ENCODE measurements at places on chromosomes 1 and 21. TPM values are rescaled to one million over a fixed set of nuclear protein-coding genes. Genes with fewer than 3 reads are reported as not detected.

DNA sequence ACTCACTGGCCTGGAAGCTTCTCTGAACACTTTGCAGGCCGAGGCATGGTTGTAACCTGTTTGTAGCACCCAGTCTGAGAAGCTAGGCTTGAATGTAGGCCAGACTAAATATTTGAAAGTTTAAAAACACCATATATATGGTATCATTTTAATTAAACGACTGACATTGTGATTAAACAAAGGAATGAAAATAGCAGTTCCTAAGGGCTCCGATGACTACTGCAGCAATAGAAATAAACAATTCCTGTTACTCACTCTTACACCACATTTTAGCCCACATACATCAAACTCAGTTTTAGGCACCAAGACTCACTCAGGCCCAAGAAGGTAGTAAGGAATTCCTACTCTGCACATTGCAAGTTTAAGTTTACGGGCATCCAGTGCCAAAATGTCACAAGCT lies 281.2 kb downstream of the AKT3 start:
- H3K4me1 ChIP-seq = no peaks in the 10 kb centered on the region
- DNase-seq = no peak
- no peaks in the 10 kb centered on the region for H3K27me3 ChIP-seq
- no peaks in the 10 kb centered on the region for H3K36me3 ChIP-seq
- H3K27ac ChIP-seq = no peak overlapping the region
- H3K4me3 ChIP-seq = no peak overlapping the region

Gene MCOLN3
- total RNA-seq = 6.4 TPM

Gene PTPN22
- 0.11 TPM for total RNA-seq

Gene DNASE2B
- 0.15 TPM for total RNA-seq

Gene DYNLT4
- total RNA-seq = 0.57 TPM
